ENCODE measurements at places on chromosomes 4 and X.

- no peak for DNase-seq
Measured at GRCh38 chr4:38902695-38903094, 35.1 kb downstream of the FAM114A1 start.

GRCh38 chr4:156182269-156182668, 228.6 kb upstream of the CTSO start:
- DNase-seq, result no peak

DNA sequence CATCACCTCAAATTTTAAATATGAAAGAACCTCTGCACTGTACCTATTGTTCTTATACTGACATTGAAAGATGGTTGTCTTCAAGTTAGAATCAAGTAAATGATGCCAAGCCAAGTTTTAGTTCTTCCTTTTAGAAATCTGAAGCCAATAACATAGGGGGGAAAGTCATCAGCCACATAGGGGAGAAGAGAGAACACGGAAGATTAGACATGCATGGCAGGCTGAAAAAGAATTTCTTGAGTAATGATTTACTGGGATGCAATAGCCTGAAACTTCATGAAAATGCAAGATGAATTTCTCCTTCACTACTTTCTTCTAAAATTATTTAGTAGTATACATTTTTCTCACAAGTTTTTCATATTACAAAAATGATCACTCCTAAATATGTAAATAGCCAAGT, 13.6 kb upstream of the EPGN start:
- no peak for DNase-seq

DNA sequence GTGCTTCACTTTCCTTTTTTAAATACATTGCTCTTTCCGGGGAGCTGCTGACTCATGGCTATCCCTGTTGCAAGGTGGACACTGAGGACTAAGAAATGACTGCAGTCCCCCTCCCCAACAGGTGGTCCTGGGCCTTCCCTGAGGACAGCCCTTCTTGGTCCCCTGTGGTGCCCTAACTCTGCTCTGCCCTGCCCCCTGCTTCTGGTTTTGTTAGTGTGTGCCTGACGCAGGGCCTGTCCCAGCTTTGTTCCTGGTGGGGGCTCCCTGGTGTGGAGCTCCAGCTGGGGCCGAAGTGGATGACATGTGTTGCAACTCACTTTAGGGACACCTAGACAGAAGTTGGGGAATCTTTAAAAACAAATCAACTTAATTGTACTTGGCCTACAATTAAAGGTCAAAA, 81.9 kb downstream of the TMEM144 start:
- no peak for DNase-seq

- no peak for DNase-seq
Measured at GRCh38 chr4:30642567-30642966, 77.6 kb upstream of the PCDH7 start.

- no peak for DNase-seq
Measured at GRCh38 chrX:143401160-143401559, 116.1 kb downstream of the SPANXN3 start.

- DNase-seq, result no peak
Measured at GRCh38 chr4:124948976-124949597, 236.6 kb upstream of the ANKRD50 start.

DNA sequence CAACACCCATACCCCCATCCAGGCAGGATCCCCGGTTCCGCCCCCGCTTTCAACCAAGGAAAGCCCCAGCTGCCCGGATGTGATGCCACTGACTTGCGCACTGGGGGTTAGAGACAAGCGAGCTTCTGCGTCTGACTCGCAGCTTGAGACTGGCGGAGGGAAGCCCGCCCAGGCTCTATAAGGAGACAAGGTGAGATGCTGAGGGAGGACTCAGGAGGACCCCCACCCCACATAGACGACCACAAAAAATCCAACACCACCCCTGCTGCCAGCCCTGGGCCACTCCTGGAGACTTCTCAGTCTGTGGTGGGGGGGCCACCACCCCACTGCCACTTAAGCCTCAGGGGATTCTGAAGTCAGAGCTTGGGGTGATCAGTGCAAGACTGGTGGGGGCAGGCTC, at the start of gene MAGEA4:
Gene MAGEA4 (plus strand): TSS at position 110 of the 400 bp plus-strand sequence. CDS start 10,776 bp downstream, outside the sequence.
- no peak for DNase-seq

- DNase-seq, result no peak
Measured at GRCh38 chr4:124564121-124564520, 148.4 kb downstream of the ANKRD50 start.

- no peak for DNase-seq
Measured at GRCh38 chrX:126272795-126273497, 106.9 kb upstream of the DCAF12L2 start.

DNA sequence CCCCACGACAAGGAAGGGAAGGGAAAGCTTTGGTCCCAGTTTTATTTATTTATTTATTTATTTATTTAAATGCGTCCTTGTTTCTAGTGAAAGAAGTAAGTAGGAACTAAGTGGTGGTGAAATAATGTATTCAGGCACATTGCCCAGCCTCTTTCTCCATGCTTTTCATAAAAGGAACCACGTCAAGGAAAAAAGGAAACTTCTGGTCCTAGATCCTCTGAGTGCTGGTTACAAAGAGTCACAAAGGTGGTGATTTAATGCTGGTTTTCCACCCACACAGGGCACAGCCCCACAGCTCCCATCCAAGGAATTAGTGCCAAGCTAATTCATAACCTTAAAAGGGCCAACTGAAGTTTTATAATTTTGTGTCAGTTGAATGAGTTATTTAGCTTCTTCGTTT, 206.6 kb upstream of the GYPA start:
- DNase-seq, result no peak

DNA sequence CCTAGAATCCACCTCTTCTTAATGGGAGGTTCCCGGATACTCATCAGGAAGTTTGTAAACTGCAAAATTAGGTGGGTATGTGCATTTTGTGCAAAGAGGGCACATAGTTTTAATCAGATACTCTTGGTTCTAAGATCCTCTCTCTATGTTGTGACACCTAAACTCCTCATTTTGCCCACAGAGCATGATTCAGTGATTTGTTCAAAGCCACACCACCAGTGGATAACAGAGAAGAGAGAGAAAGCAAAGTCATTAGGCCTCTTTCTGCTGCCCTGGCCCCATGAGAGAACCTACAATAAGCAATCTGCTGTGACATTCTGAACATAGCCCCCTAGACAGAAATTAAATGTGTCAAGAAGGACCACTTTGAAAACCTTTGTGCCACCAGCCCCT, 72.3 kb upstream of the STIM2 start:
- no peak for DNase-seq

GRCh38 chr4:42750091-42750490, 93.2 kb upstream of the ATP8A1 start:
- no peak for DNase-seq

DNA sequence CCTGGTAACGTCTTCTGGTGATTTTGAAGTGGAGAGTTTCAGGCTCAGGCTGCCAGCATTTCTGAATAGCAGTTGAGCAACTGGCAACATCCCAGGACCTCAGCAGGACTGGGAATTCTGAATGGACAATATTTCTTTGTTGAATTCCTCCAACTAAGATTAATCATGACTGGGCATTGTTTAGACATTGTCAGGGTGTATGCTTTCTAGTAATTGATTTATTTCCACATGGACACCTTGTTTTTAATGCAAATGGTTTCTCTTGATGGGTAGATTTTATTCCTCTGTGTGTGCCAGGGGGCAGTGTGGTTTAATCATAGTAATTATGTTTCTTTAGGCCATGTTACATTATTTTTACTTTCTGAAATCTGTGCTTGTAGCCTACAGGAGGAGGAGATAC, 1004.7 kb upstream of the LCORL start:
- DNase-seq, result no peak

DNA sequence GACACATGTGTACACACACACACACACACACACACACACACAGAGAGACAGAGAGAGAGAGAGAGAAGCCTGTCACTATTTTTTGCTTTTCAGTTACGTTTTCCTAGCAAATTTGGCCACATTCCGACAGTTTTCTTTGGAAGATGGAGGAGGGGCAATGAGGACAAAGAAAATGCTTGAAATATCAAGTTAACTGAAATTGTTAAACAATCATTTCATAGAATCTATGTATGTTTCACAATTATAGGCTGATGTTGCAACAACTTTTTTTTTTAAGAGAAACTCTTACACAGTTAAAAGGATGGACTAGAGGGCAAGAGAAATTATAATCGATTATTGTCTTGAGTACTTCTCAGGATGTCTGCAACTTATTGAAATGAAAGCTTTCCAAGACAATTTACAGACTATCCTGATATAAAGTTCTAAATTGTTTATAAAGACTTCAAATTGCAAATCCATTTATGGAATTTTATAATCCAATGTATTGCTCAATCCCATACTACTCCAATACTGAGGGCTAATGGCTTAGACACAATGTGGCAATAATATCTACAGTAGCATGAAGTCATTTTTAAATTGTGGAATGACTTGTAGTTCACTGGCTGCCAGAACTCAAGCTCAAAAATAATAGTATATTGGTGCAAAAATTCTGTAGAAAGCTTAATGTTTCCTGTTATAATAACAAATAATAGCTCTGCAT, 647.0 kb upstream of the PCDH7 start:
- no peak for DNase-seq

DNA sequence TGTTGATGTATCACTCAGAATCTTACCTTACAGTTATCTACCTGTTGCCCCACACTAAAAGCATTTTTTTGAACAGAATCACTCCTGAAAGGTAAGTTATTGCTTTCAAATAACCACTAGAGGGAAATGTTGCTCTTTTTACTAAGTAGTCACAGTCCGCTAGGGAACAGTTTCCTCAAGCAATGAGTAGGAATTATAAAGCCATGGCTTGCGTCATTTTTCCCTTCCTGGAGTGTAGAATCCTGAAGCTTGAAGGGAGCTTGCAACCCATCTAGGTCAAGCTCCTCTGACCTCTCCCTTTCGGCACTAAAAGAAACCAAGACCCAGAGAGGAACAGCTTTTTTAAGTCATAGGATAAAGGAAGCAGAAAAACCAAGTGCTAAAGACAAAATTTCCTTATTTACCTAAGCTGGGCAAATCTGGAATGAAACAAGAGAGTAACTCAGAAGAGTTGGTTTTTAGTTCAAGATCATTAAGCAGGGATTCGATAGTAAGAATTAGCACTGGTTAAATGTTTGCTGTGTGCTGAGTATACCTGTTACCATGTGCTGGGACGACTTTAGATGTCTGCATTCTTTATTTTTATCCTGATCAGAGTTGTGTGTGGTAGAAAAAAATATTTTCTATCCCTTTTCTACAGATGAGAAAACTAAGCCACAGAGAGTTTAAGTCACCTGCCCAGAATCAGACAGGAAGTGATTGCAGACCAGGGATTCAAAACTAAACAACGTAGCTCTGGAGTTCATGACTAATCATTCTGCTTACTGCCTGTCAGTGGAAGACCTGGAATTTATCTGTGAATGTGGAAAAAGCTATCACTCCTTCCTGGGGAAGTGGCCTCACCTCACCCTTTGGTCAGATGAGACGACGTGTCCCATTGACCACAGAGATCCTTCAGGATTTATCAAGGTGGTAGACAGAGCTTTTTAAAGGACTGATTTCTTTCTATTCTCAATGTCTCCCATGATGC, 631.5 kb downstream of the RAB28 start:
- no peak for DNase-seq

Data from C1 segment of cervical spinal cord (tissue), 14 donors.